ENCODE measurements at places on chromosomes 16 and 17. TPM values are rescaled to one million over a fixed set of nuclear protein-coding genes. Genes with fewer than 3 reads are reported as not detected.

NMRAL1 gene
- total RNA-seq = 92.6 TPM

HSPB9 gene
- total RNA-seq = not detected

PLLP gene
- total RNA-seq = 1.6 TPM

TPSB2 gene
- total RNA-seq = not detected

IRX5 gene
- not detected for total RNA-seq

C16orf46 gene
- total RNA-seq = 0.73 TPM

ABCA3 gene
- total RNA-seq = 11.0 TPM

PPP1R27 gene
- not detected for total RNA-seq

CES5A gene
- total RNA-seq = not detected

LGALS9B gene
- total RNA-seq = not detected

CD300H gene
- total RNA-seq = not detected

TBC1D3L gene
- 5.4 TPM for total RNA-seq

DNA sequence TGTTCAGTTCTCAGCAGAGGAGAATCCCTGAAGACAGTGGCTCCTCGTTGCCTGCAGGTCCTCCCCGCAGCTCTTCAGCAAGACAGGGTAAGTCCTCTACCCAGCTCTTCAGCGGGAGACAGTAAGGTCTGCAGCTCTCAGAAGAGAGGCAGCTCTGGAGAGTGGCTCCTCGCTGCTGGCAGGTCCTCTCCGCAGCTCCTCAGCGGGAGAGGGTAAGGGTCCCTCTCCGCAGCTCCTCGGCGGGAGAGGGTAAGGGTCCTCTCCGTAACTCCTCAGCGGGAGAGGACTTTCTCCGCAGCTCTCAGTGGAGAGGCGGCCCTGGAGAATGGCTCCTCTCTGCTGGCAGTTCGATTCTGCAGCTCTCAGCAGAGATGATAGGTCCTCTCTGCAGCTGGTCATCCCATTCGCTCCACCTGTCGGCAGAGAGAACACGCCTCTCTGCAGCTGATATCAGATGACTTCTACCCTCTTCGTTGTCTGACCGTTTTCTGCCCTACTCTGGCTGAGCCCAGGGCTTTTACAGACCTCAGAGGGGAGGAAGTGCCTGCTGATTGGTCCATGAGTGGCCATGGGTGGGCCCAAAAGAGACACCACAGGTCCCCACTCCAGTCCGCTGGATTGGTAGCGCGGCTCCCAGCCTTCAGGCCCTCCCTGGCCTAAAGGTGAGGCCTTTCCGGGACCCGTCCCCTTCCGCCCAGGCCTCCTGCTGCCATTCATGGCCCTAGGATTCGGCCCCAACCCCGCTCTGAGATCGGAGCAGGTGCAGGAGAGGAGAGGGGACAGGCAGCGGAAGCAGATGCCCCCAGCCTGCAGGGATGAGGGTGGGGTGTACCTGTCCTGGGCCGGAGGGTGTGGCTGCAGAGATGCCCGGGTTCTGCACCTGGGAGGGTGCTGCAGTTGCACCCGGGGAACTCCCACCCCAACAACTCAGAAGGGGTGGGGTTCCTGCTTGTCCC, 11.9 kb upstream of the SHCBP1 start:
- H3K36me3 ChIP-seq = no peaks in the 10 kb centered on the region
- no peak overlapping the region for H3K4me3 ChIP-seq
- H3K4me1 ChIP-seq = no peaks in the 10 kb centered on the region
- no peak for DNase-seq
- H3K27ac ChIP-seq = no peak overlapping the region
- H3K27me3 ChIP-seq = no peaks in the 10 kb centered on the region

DNA sequence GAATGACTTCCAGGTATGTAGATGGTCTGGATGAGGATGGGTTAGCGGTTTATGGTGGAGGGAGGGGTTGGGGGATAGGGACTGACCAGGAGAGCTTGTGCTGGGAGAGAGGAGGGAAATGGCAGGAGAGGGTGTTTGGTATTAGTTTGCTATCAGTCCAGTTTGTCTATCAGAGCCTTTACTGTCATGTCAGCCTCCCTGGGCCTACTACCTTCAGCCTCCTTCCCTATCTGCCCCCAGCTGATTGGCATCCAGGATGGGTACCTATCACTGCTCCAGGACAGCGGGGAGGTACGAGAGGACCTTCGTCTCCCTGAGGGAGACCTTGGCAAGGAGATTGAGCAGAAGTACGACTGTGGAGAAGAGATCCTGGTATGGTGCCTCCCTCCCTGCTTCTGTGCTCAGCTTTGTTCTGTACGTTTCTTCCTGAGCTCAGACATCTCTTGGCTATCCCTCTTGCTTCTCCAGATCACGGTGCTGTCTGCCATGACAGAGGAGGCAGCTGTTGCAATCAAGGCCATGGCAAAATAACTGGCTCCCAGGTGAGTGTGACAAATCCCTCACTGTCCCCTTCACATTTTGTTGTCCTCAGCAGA, 3.8 kb downstream of the EIF5A start:
- H3K36me3 ChIP-seq = peaks cover 35% of the 10 kb centered on the region
- no peaks in the 10 kb centered on the region for H3K27me3 ChIP-seq
- no peak overlapping the region for H3K27ac ChIP-seq
- H3K4me1 ChIP-seq = peaks cover 29% of the 10 kb centered on the region
- H3K4me3 ChIP-seq = no peak overlapping the region
- DNase-seq = no peak

GRCh38 chr17:75774991-75775668, 9.5 kb upstream of the UNK start:
- no peaks in the 10 kb centered on the region for H3K27me3 ChIP-seq
- peaks cover 21% of the 10 kb centered on the region for H3K4me1 ChIP-seq
- peak; percentile 72 for DNase-seq
- no peak overlapping the region for H3K4me3 ChIP-seq

DNA sequence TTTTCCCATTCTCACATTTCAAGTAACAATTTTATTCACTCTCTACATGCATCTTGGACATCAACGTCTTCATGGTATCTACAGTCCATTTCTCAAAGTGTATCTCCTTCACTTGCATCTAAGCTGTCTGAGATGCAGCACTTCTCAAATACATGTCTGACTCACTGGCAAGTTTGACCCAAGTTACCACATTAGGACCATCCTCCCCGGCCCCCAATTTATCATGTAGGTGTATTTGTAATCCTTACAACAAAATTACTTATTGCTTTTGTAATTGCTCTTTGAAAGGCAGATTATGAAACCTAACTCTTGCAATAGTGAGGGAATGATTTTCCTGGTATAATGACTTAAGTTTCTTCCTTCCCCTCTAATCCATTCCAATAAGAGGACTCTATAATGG, 28.9 kb upstream of the ULK2 start:
- no peaks in the 10 kb centered on the region for H3K36me3 ChIP-seq
- H3K4me3 ChIP-seq = no peak overlapping the region
- DNase-seq = no peak
- H3K4me1 ChIP-seq = peaks cover 37% of the 10 kb centered on the region
- no peaks in the 10 kb centered on the region for H3K27me3 ChIP-seq

DNA sequence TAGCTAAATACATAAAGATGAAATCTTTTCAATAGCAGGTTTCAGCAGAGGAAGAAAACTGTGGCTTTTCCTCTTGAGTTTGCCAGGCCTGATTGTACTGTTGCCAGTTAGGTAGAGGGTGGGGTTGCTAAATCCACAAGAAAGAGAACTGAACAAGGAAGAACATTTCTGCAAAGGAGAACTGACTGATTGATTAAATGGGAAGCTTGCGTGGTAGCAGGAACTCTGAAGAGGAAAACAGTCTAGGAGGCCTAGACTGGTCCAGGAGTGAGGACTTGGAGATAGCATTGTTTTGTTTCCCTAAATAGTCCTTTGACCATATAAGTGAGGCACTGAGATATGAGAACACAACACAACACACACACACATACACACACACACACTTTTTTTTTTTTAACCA, 18.8 kb downstream of the LRRC36 start:
- H3K4me1 ChIP-seq = peaks cover 25% of the 10 kb centered on the region
- no peaks in the 10 kb centered on the region for H3K27me3 ChIP-seq
- H3K27ac ChIP-seq = peak overlapping the region; percentile 60
- peak; percentile 24 for DNase-seq
- H3K4me3 ChIP-seq = no peak overlapping the region
- no peaks in the 10 kb centered on the region for H3K36me3 ChIP-seq

DNA sequence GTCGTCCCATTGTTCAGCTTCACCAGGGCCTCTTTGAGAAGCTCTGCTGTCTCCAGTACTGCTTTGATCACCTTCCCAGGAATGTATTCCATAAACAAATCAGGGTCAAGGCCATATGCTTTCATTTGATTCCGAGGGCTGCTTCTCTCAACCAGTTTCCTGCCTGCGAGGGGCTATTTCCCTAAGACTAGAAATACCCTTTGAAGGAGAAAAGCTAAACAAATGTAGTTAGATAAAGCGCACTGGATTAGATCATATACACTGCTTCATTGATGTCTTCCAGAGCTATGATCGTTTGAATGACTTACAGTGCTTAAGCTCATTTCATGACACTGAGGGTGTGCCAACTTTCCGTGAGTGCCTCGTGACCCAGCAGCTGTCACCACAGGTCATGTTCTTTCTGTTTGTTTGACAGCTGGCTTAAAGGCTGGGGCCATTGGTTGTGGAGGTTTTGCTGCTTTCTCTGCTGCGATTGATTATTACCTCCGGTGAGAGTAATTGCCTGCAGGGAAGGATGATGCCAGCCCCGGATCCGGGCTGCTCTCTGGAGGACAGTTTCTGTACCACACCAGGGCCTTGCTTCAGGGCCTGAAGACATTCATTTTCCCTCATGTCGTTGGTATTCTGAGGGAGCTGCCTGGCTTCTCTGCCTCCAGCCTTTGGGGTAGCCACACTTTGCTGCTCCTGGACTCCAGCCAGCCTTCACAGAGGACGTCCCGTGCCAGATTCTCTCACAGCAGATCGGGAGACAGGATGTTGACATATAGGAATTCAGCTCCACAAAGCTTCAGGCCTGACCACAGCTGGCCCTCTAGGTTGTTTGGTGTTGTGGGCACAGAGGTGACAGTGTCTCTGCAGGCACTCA, 3.9 kb downstream of the TIMM22 start:
- H3K27ac ChIP-seq = no peak overlapping the region
- H3K27me3 ChIP-seq = no peaks in the 10 kb centered on the region
- peaks cover 22% of the 10 kb centered on the region for H3K36me3 ChIP-seq
- DNase-seq = no peak

DNA sequence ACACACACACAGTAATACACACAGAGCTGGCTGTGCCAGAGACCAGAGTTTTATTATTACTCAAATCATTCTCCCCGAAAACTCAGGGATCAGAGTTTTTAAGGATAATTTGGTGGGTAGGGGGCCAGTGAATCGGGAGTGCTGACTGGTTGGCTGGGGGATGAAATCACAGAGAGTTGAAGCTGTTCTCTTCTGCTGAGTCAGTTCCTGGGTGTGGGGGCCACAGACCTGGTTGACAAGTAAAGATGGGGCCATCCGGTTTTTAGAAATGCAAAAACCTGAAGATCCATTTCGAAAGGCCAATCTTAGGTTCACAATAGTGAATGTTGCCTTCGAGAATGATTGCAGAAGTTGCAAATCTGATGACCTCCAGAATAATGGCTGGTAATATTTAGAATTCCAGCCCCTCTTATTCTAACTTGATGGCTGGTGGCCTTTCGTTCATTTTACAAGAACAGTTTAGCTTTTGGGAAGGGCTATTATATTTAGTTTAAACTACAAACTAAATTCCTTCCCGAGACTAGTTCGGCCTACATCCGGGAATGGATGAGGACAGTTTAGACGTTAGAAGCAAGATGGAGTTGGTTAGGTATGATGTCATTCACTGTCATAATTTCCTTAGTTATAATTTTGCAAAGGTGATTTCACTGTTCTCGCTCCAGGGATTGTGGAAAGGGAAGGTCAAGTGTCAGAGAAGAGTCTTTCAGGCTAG, 123.2 kb downstream of the KCNJ18 start:
- DNase-seq = no peak
- H3K27me3 ChIP-seq = 0 out of 2 replicates have a peak, but pooled peaks cover 6% of the 10 kb centered on the region
- no peak overlapping the region for H3K4me3 ChIP-seq
- H3K36me3 ChIP-seq = no peaks in the 10 kb centered on the region
- no peaks in the 10 kb centered on the region for H3K4me1 ChIP-seq
- no peak overlapping the region for H3K27ac ChIP-seq

- H3K36me3 ChIP-seq = peaks cover 4% of the 10 kb centered on the region
- no peak overlapping the region for H3K27ac ChIP-seq
- H3K4me1 ChIP-seq = peaks cover 20% of the 10 kb centered on the region
- no peak overlapping the region for H3K4me3 ChIP-seq
Measured at GRCh38 chr17:39709998-39710964, 10.4 kb downstream of the ERBB2 start.

- DNase-seq = no peak
- H3K27me3 ChIP-seq = no peaks in the 10 kb centered on the region
- no peak overlapping the region for H3K27ac ChIP-seq
- H3K4me3 ChIP-seq = no peak overlapping the region
Measured at GRCh38 chr17:21573961-21574610, 118.2 kb upstream of the KCNJ18 start.

- peaks cover 10% of the 10 kb centered on the region for H3K27me3 ChIP-seq
- H3K4me1 ChIP-seq = peaks cover 7% of the 10 kb centered on the region
- H3K4me3 ChIP-seq = no peak overlapping the region
- H3K36me3 ChIP-seq = no peaks in the 10 kb centered on the region
- no peak overlapping the region for H3K27ac ChIP-seq
Measured at GRCh38 chr16:50457423-50457822, 88.6 kb upstream of the BRD7 start.

GRCh38 chr16:57952909-57953308, 18.0 kb downstream of the CNGB1 start:
- no peaks in the 10 kb centered on the region for H3K4me1 ChIP-seq
- no peak overlapping the region for H3K27ac ChIP-seq
- H3K36me3 ChIP-seq = no peaks in the 10 kb centered on the region
- no peaks in the 10 kb centered on the region for H3K27me3 ChIP-seq

DNA sequence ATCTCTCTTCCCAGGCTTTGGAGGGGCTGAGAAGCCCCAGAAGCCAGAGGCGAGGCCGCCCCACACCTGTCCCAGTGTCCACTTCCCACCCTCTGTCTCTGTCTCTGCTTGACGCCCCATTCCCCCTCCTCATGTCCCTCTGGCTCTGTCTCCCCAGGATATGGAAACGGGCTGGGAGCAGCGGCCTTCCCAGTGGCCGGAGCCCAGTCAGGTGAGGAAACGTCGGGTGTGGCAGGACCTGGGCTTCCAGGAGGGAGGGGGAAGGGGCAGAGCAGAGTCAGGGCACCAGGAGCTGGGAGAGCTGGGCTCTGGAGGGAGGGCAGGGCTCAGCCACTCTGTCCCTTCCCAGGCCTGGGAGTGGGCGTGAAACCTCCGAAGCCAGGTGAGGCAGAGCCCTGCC, 10.6 kb upstream of the PKMYT1 start:
- H3K36me3 ChIP-seq = no peaks in the 10 kb centered on the region
- peaks cover 19% of the 10 kb centered on the region for H3K4me1 ChIP-seq
- peak; percentile 28 for DNase-seq
- H3K4me3 ChIP-seq = no peak overlapping the region

All from PC-3 (cell line).